ENCODE measurements at places on chromosomes 11 and 22.

DNA sequence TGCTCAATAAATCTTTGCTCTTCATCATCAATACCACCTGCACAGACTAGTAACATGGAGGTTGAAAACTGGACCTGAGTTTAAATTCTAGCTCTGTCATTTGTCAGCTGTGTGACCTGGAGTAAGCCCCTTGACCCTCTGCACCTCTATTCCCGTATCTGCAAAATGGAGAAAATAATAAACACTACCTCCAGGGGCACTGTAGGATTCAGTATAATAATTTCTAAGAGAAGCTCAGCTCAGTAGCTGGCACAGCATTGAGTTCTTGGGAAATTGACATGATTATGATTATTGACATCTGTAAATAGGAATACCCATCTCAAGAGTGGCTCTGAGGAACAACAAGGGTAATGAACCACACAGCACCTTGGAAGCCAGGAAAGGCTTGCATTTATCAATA, 78.4 kb downstream of the MN1 start:
- no peaks in the 10 kb centered on the region for H3K4me1 ChIP-seq
- DNase-seq: no peak
- H3K27ac ChIP-seq: no peak overlapping the region
- H3K4me3 ChIP-seq: no peak overlapping the region
- H3K27me3 ChIP-seq: peaks cover 18% of the 10 kb centered on the region

DNA sequence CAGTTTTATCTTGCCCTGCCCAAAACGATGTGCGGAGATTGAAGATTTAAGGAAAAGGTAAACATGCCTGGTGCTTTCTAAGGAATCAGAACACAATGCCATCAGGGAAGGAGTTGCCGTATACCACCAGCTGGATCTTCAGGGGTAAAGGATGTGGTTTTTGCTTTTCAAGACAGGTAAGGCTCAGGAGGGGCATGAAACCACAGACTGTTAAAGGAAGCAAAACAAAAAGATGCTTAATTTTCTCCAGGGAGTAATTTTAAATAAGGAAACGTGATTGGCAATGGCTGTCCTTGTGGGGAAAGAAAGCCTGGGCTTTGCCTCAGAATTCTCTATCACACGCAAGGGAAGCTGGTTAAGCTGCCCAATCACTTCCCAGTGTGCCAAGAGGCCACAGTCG, 655.6 kb downstream of the OPCML start:
- H3K27me3 ChIP-seq: no peaks in the 10 kb centered on the region
- no peak for DNase-seq
- H3K36me3 ChIP-seq: no peaks in the 10 kb centered on the region
- no peak overlapping the region for H3K4me3 ChIP-seq

GRCh38 chr22:31451709-31452571, 37.7 kb downstream of the EIF4ENIF1 start:
- peaks cover 46% of the 10 kb centered on the region for H3K36me3 ChIP-seq
- peak overlapping the region; percentile 3 for H3K27ac ChIP-seq
- H3K27me3 ChIP-seq: no peaks in the 10 kb centered on the region
- H3K4me1 ChIP-seq: no peaks in the 10 kb centered on the region
- no peak overlapping the region for H3K4me3 ChIP-seq

- peaks cover 90% of the 10 kb centered on the region for H3K27me3 ChIP-seq
- no peaks in the 10 kb centered on the region for H3K36me3 ChIP-seq
- peaks cover 11% of the 10 kb centered on the region for H3K4me1 ChIP-seq
- no peak overlapping the region for H3K27ac ChIP-seq
These were observed 666 bp downstream of the NELL1 start for GRCh38 chr11:20669820-20670684.

- no peak overlapping the region for H3K4me3 ChIP-seq
- no peaks in the 10 kb centered on the region for H3K4me1 ChIP-seq
- H3K27me3 ChIP-seq: peaks cover 11% of the 10 kb centered on the region
- no peak for DNase-seq
- H3K36me3 ChIP-seq: no peaks in the 10 kb centered on the region
- no peak overlapping the region for H3K27ac ChIP-seq
These were observed 541.4 kb upstream of the CCDC90B start for GRCh38 chr11:83827520-83827919.

GRCh38 chr11:105265845-105266244, 126.3 kb upstream of the CARD18 start:
- H3K27ac ChIP-seq: no peak overlapping the region
- DNase-seq: no peak
- no peaks in the 10 kb centered on the region for H3K4me1 ChIP-seq
- H3K36me3 ChIP-seq: no peaks in the 10 kb centered on the region
- H3K27me3 ChIP-seq: peaks cover 8% of the 10 kb centered on the region
- H3K4me3 ChIP-seq: no peak overlapping the region

DNA sequence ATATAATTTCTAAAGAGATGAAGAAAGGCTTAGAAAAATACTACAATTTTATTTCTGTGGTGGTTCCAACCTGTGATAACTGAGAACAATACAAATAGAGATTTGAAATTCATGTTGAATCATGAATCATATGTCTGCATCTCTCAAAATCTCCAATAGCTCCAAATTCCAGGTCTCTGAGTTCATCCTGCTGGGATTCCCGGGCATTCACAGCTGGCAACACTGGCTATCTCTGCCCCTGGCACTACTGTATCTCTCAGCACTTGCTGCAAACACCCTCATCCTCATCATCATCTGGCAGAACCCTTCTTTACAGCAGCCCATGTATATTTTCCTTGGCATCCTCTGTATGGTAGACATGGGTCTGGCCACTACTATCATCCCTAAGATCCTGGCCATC, at the start of gene OR56B1:
OR56B1 (plus strand) TSS at position 53 of the 400 bp plus-strand sequence; CDS start at position 122, 69 bp downstream.
- no peaks in the 10 kb centered on the region for H3K4me1 ChIP-seq
- H3K4me3 ChIP-seq: no peak within 1 kb of the TSS
- peaks cover 16% of the 10 kb centered on the region for H3K27me3 ChIP-seq
- DNase-seq: no peak
- H3K27ac ChIP-seq: no peak within 1 kb of the TSS
- H3K36me3 ChIP-seq: no peaks in the 10 kb centered on the region

DNA sequence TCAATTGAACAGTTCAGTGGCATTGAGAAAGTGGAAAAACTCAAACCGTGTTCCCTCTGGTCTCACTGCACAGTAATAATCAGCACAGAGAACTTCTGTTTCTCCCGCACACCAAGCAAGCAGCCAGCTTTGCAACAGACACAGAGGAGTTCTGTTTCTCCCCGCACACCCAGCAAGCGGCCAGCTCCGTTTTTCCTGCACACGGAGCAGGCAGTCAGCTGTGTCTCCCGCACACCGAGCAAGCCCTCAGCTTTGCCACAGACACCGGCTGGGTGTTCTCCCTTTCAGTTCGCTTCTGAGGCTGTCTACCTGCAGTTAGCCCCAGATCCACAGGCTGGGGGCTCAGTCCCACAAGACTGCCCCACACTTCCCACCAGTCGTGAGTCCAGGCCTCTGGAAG, 9.9 kb upstream of the TALDO1 start:
- DNase-seq: no peak
- peaks cover 14% of the 10 kb centered on the region for H3K27me3 ChIP-seq
- peaks cover 6% of the 10 kb centered on the region for H3K4me1 ChIP-seq
- no peaks in the 10 kb centered on the region for H3K36me3 ChIP-seq
- no peak overlapping the region for H3K27ac ChIP-seq
- no peak overlapping the region for H3K4me3 ChIP-seq

DNA sequence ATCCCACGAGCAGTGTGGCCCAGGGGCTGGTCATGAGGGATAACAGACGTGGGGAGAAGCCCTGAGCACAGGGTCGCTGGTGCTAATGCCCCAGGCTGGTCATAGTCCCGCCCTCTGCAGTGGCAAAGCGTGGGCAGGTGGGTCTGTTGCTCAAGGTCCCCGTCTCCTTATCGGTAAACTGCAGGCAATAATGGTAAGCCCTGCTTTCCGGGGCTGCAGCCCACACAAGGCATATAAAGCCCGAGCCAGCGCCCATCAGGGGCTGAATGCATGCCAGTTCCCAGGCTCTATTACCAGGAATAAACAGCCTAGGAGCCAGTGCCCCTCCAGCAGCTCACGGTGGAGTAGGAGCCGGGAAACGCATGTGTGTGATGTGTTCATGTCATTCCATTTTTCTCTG, 261.0 kb downstream of the BRD1 start:
- H3K4me1 ChIP-seq: peaks cover 3% of the 10 kb centered on the region
- no peak overlapping the region for H3K27ac ChIP-seq
- no peak for DNase-seq
- H3K36me3 ChIP-seq: peaks cover 6% of the 10 kb centered on the region
- no peaks in the 10 kb centered on the region for H3K27me3 ChIP-seq
- H3K4me3 ChIP-seq: no peak overlapping the region

DNA sequence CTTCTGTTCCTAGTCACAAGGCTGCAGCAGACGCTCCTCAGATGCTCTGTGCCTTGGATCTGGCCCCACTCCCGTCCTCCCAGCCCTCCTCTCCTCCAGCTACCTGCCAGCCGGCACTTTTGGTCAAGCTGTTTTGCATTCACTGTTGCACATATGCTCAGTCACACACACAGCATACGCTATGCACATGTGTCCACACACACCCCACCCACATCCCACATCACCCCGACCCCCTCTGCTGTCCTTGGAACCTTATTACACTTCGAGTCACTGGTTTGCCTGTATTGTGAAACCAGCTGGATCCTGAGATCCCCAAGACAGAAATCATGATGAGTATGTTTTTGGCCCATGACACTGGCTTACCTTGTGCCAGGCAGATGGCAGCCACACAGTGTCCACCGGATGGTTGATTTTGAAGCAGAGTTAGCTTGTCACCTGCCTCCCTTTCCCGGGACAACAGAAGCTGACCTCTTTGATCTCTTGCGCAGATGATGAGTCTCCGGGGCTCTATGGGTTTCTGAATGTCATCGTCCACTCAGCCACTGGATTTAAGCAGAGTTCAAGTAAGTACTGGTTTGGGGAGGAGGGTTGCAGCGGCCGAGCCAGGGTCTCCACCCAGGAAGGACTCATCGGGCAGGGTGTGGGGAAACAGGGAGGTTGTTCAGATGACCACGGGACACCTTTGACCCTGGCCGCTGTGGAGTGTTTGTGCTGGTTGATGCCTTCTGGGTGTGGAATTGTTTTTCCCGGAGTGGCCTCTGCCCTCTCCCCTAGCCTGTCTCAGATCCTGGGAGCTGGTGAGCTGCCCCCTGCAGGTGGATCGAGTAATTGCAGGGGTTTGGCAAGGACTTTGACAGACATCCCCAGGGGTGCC, 109.8 kb downstream of the BCR start:
- peaks cover 57% of the 10 kb centered on the region for H3K36me3 ChIP-seq
- DNase-seq: peak; percentile 65
- H3K4me1 ChIP-seq: no peaks in the 10 kb centered on the region
- H3K27me3 ChIP-seq: no peaks in the 10 kb centered on the region
- no peak overlapping the region for H3K27ac ChIP-seq

DNA sequence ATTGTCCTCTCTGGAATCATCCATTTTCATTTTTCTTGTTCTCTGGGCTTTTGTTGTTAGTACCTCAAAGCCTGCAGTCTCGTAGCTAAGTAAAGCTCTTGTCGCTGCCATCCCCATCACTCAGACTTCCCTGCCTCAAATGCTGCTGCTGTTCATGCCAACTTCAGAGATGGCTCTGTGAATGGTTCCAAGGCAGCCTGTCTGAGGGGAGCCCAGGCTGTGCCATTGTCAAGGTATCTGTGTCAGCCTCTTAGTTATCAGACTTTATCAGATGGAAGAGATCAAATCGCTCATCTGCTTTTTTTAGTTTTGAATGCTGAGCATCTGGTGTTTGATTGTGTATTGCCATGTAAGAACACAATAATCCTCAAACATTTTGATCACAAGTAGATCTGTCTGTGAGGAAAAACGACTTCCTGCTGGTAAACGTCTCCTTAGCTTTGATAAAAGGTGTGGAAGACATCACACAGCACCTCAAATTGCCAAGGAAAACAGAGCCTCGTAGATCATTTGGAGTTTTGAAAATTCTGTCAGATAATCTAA, 304.2 kb upstream of the ZC3H12C start:
- H3K36me3 ChIP-seq: no peaks in the 10 kb centered on the region
- DNase-seq: no peak
- H3K4me3 ChIP-seq: no peak overlapping the region
- H3K27ac ChIP-seq: no peak overlapping the region
- no peaks in the 10 kb centered on the region for H3K27me3 ChIP-seq

DNA sequence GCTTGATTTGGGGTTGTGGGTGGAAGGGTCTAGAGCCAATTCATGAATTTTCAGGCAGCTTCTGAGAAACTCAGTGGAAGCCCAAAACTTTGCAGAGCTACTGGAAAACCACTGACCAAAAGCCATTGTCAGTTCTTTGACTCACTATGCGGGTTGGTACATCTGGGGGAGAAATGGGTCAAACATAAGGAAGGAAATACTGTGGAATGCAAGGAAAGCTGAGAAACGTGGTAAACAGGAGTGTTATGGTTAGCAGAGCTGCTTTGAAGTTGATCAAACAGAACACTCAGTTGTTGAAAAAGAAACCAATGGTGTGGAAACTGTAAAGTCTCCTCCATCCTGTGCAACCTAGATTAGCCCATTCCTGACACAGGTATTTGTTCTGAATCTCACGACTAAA, 6.3 kb upstream of the ABTB2 start:
- H3K27ac ChIP-seq: no peak overlapping the region
- no peak for DNase-seq
- H3K4me1 ChIP-seq: peaks cover 4% of the 10 kb centered on the region
- no peaks in the 10 kb centered on the region for H3K36me3 ChIP-seq
- H3K4me3 ChIP-seq: no peak overlapping the region

GRCh38 chr11:26909515-26909914, 84.4 kb upstream of the FIBIN start:
- DNase-seq: no peak
- no peaks in the 10 kb centered on the region for H3K4me1 ChIP-seq
- no peak overlapping the region for H3K4me3 ChIP-seq
- no peak overlapping the region for H3K27ac ChIP-seq
- no peaks in the 10 kb centered on the region for H3K27me3 ChIP-seq

- DNase-seq: no peak
- no peak overlapping the region for H3K4me3 ChIP-seq
- H3K36me3 ChIP-seq: no peaks in the 10 kb centered on the region
- H3K27ac ChIP-seq: no peak overlapping the region
These were observed 32.5 kb downstream of the MN1 start for GRCh38 chr22:27769012-27769411.

- peaks cover 2% of the 10 kb centered on the region for H3K4me1 ChIP-seq
- H3K36me3 ChIP-seq: no peaks in the 10 kb centered on the region
- peaks cover 44% of the 10 kb centered on the region for H3K27me3 ChIP-seq
- no peak for DNase-seq
- H3K4me3 ChIP-seq: no peak overlapping the region
These were observed 468.0 kb downstream of the OPCML start for GRCh38 chr11:133064152-133064877.

- H3K27ac ChIP-seq: no peak overlapping the region
- H3K4me3 ChIP-seq: no peak overlapping the region
These were observed 14.4 kb downstream of the EMID1 start for GRCh38 chr22:29219881-29220670.

- H3K27me3 ChIP-seq: peaks cover 15% of the 10 kb centered on the region
- no peaks in the 10 kb centered on the region for H3K36me3 ChIP-seq
- no peak overlapping the region for H3K4me3 ChIP-seq
- DNase-seq: no peak
These were observed 58.8 kb downstream of the GRK3 start for GRCh38 chr22:25623310-25623734.

DNA sequence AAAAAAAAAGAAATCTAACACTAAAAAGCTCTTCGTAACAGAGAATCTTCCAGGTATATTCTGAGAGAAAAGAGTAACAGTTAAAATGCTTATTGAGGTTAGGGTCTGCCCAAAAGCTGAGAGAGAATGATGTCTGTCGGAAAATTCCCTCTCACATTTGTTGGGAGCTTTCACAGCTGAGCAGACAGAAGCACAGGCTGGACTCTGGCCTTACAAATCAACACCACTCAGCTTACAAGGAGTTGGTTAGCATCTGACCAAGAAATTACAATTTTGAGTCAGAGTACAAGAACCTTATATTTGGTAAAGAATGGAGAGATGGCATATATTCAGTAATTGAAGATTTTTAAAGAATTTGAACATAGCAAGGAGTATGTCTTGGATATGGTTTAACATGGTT, 1561.0 kb upstream of the RAG2 start:
- no peaks in the 10 kb centered on the region for H3K36me3 ChIP-seq
- H3K4me3 ChIP-seq: no peak overlapping the region

Measured in effector memory CD8-positive, alpha-beta T cell (primary cell).